NCI-H774 (cell line): ENCODE measurements at places on chromosomes 2 and 18.

GRCh38 chr2:199458806-199459285 is 1.1 kb upstream of the SATB2 start:
- DNase-seq = no peak

DNA sequence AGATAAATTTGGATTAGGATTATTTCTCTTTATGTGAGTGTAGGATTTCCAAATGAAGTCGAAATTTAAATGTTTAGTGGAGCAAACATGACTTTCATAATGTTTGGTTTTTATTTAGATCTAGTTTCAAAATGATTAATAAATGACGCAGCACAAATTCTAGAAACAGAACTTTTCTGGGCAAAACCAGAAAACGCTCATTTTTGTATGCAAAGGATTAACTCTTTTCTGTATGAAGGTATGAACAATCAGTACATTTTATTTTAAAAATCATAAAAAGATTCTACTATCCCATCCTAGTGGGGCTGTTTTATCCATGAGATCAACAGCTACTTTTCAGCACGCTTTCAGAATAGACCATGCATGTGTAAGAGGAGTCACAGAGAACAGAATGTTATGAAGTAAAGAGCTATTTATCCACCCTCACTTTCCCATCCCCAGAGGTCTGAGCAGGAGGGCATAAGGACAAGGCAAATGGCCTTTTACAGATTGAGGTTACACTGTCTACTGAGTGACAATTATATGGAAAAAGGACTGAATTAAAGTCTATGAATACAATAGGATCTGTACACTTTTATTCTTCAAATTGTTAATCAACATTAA is 270.8 kb downstream of the ZEB2 start:
- no peak for DNase-seq

- no peak for DNase-seq
Measured at GRCh38 chr2:213064099-213064498, 87.3 kb downstream of the IKZF2 start.

- DNase-seq = no peak
Measured at GRCh38 chr18:47893939-47894699, 36.3 kb downstream of the SMAD2 start.

DNA sequence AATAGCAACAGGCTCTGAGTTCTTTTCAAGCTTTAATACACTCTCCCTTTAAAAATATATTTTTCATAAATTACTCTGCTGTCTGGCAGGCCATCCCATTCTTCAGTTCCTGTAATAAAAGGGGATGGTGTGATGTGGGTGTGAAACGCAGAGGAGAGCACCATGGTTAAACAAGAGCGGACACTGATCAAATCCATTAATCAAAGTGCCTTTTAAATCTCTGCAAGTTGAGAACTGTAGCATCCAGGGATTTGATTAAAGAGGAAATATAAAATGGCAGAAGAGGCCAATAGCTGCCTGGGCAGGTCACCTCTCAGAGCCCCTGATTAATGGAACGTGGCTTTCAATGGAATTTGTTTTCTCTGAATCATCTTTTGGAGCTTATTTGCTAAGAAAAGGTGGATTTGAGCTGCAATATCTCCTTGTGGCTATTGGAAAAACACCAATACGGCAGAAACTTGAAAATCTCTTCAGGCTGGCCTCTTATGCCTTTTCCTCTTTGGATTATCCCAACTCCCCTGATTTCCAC is 96.9 kb downstream of the ACTR3 start:
- DNase-seq = no peak

DNA sequence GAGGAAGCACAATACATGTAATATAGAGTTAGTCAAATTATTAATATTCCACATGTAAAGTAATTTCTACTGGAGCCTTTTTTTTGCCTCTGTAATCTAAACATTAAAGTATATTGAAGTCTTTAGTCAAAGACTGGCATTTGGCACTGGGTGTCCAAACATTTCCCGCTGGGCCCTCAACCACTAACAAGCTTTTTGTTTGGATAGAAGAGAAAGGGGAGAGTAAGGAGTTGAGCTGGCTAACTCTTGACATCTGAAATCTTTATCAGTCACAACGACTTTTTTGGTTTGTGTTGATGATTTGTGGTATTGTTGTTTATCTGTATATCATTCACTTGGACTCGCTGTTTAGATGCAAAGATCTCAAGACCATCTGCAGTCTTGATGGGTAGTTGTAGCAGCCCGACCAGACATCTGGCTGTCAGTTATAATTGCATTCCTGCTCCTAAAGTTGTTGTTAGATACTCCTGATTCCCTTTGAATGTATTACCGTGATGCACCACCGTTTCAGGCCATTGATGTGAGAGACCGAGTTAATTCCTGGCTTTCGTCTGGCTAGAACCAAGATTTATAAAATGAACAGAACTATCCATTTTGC is 379.6 kb downstream of the MTX2 start:
- DNase-seq = no peak

GRCh38 chr2:239897596-239898235 is 127.4 kb downstream of the NDUFA10 start:
- no peak for DNase-seq

- DNase-seq = no peak
Measured at GRCh38 chr2:176004934-176005333, 2.9 kb upstream of the LNPK start.

- no peak for DNase-seq
Measured at GRCh38 chr18:47978603-47979002, 48.1 kb upstream of the SMAD2 start.

DNA sequence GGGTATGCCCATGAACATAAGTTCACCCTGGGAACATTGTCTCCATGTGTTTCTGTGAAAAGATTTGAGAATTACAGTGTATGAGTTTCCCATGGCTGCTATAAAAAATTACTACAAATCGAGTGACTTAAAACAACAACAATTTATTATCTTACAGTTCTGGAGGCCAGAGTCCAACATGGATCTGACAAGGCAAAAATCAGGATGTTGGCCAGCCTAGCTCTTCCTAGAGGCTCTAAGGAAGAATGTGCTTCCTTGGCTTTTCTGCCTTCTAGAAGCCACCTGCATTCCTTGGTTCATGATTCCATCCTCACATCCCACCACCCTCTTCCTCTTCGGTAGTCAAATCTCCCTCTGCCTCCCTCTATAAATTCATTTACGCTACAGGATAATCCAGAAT is 38.6 kb downstream of the FAM124B start:
- DNase-seq = no peak
